Upper lobe of right lung (tissue), 1 donor: ENCODE measurements at places on chromosomes 7 and 10. TPM values are rescaled to one million over a fixed set of nuclear protein-coding genes. Genes with fewer than 3 reads are reported as not detected.

Gene OR13A1
- not detected for total RNA-seq

Gene DHTKD1
- 16.7 TPM for total RNA-seq

Gene ARMH3
- 37.2 TPM for total RNA-seq

Gene EVX1
- total RNA-seq = not detected

Gene AKR1C2
- total RNA-seq = 22.5 TPM
